ENCODE measurements at places on chromosomes 7 and 10. TPM values are rescaled to one million over a fixed set of nuclear protein-coding genes. Genes with fewer than 3 reads are reported as not detected.

Gene PDGFA
- 43.2 TPM for total RNA-seq

Gene SPDYE16
- total RNA-seq: not detected

Gene OPN4
- total RNA-seq: not detected

Gene GAD2
- not detected for total RNA-seq

Gene EGR2
- not detected for total RNA-seq

Gene TYW1B
- 1.6 TPM for total RNA-seq

Gene FAM25G
- 21.2 TPM for total RNA-seq

Gene CALCR
- total RNA-seq: not detected

Gene STEAP1
- 44.6 TPM for total RNA-seq

Gene PIP
- total RNA-seq: not detected

Gene PLEKHA1
- total RNA-seq: 34.0 TPM

Gene TMEM140
- total RNA-seq: not detected

Gene NUTM2E
- not detected for total RNA-seq

Gene HIF1AN
- total RNA-seq: 7.4 TPM

Gene SP4
- total RNA-seq: 2.6 TPM

Gene CALHM3
- not detected for total RNA-seq

Gene RAMP3
- not detected for total RNA-seq

Gene VGF
- total RNA-seq: 0.08 TPM

Gene MIOS
- 19.5 TPM for total RNA-seq

Gene EMX2
- 1.2 TPM for total RNA-seq

Gene VSTM2A
- not detected for total RNA-seq

Gene SDK1
- total RNA-seq: 1.6 TPM

Gene KIAA1549
- total RNA-seq: 1.5 TPM

Gene CALML3
- total RNA-seq: 58.4 TPM

Gene DNAH11
- total RNA-seq: under 0.01 TPM

Gene AKR1D1
- total RNA-seq: not detected

Gene DMBT1
- 0.27 TPM for total RNA-seq

Gene SPOCK2
- 1.2 TPM for total RNA-seq

Gene ENTPD1
- not detected for total RNA-seq

Gene EN2
- not detected for total RNA-seq

Gene CFAP43
- total RNA-seq: 0.23 TPM

Gene PRSS1
- total RNA-seq: not detected

Gene DEPP1
- total RNA-seq: 1.1 TPM

Gene ITIH2
- total RNA-seq: not detected

Gene SLC13A1
- not detected for total RNA-seq

Gene ABCA13
- 0.46 TPM for total RNA-seq

Gene CLDN4
- total RNA-seq: 1.5 TPM

Gene COL17A1
- total RNA-seq: 1,665 TPM

Gene IGF2BP3
- 12.0 TPM for total RNA-seq

Gene OR6B1
- total RNA-seq: not detected

Gene OR13A1
- total RNA-seq: not detected

Gene POT1
- 25.3 TPM for total RNA-seq

Gene CLCN1
- not detected for total RNA-seq

Gene DYNC1I1
- total RNA-seq: 1.0 TPM

Gene ARHGAP21
- total RNA-seq: 57.0 TPM

Gene CDK14
- 11.6 TPM for total RNA-seq

Gene REEP3
- total RNA-seq: 72.0 TPM

Gene CNPY1
- total RNA-seq: not detected
